ENCODE measurements at places on chromosomes 5 and 9.
A peak's percentile ranks its signal among the peaks of the same experiment; 100 is the strongest.

DNA sequence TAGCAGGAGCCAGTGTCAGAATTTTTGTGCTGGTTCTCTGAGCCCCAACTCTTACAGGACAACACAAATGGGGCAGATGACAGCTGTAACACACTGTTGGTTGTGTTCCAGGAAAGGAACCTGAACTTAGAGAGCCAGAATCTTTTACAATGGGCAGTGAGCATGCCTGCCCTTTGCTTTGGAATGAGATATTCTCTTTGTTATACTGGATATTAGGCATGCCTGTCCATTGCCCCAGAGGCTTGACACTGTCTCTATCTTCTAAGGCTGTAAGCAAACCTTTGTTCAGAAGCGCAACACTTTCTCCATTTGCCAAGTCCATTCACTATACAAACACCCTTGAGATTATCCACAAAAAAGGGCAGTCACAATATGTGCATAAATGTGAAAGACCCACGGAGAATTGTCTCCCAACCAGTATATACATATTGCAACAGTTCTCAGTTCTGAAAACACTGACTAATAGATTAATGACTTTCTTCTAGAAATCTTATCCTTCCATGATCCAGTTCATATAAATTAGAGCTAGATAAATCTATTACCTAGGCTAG, 26.3 kb upstream of the CEP120 start:
- DNase-seq, result no peak

DNA sequence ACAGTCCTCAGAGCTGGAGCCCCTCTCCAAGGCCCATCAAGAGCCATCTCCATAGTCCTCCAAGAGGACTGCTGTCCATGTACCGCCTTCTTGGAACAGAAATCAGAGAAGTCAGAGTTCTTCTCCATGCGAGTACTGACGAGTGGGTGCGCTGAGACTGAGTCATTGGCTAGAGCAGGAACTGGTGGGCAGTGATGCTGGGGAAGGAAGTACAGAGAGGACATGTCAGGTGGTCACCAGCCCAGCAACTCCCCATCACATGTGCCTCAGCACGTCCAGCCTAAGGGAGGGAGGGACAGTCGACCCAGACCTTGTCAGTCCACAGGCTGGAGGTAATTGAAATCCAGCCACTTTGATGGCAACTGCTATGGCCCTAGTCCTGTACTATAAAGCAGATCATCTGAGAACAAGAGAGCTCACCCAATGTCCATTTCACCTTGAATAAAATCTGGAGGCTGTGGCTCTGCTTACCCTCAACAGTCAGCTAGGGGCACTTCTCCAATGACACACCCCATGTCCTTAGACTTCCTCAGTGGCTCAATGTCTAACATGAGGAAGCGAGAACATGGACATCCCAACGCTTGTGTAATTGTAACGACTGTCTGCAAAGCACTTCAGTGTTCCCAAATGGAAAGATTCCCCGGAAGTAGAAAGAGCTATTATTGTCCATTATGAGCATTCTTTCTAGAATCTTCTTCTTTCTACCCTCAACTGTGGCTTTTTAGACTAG, 15.0 kb upstream of the FBP1 start:
- DNase-seq, result no peak

DNA sequence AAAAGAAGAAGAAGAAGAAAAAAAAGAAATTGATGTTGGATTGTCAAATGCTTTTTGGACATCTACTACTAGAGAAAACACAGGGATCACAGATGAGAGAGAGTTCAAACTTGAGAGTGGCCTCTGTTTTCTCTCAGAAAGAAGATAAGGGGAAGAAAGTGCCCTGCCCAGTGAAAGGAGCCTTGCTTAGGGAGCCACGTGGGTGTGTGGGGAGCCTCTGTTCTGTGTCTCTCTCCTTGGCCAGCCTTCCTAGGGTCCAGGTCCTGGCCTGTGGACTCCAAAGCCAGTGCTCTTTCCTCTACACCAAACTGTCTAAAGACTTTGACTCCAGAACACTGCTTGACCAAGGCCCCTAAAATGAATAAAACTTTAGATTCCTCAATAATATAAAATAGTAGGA, 22.0 kb upstream of the COL15A1 start:
- DNase-seq, result no peak

GRCh38 chr5:158212917-158213316, 354.0 kb upstream of the CLINT1 start:
- DNase-seq, result no peak

DNA sequence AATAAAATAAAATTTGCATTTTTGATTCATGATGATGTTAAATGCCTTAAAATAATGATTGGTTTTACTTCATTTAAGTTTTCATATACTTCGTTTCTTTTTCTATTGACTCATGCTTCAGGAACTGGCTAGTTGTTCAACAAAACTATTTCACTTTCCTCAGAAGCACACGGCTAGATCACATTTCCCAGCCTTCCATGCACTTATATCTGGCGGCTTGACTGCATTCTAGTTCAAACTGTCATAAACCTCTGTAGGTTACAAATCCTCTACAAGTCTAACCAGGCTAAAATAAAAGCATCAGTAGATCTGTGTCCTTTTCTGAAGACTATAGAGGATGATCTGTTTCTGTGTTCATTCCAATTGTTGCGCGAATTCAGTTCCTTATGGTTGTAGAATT, 46.3 kb upstream of the CNTLN start:
- no peak for DNase-seq

- no peak for DNase-seq
These were observed 72.1 kb downstream of the FEM1C start for GRCh38 chr5:115472271-115473025.

DNA sequence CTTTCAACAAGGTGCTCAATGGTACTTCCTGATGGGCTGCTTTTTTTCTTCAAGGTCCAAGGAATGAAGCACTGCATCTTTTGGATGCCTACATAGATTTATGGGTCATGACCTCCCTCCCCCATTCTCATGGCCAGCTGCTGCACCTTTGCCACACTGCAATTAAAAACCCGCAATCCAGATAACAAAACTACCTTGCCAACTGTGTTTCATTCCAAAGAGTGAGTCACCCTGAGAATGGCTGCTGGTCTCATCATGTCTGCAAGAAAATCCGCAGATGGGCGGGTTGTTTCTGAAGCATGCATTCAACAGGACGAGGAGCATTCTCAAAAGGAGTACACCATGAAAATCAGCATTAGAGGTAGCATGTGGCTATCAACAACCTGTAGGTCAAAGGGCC, 139.8 kb downstream of the ELAVL2 start:
- DNase-seq, result no peak

DNA sequence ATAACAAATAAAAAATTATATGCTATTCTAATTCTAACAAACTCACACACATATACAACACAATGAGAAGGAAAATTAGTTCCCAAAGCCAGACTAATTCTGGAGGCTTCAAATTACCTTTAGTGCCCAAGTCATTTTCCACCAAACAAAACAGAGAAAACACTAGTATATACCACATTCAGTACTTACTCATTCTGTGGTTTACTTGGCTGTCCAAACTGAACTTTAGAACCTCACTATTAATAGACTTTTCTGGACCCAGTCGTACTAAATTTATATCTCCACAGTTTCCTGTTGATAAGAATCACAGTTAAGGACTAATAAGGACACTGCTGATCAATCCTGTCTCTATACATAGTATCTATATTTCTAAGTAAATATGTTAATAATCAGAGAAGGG, 66.4 kb downstream of the SETX start:
- DNase-seq, result no peak

GRCh38 chr5:109982966-109983534, 293.3 kb downstream of the MAN2A1 start:
- DNase-seq, result no peak

DNA sequence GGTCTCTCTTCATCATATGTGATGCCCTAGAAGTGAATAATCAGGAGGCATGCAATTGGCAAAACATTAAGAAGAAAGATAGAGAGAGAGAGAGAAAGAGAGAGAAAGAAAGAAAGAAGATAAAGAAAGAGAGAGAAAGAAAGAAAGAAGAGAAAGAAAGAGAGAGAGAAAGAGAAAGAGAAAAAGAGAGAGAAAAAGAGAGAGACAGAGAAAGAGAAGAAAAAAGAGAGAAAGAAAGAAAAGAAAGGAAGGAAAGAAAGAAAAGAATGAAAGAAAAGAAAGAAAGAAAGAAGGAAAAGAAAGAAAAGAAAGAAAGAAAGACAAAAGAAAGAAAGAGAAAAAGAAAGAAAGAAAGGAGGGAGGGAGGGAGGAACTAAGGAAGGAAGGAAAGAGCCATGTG, 318.9 kb downstream of the ICE1 start:
- DNase-seq, result no peak

DNA sequence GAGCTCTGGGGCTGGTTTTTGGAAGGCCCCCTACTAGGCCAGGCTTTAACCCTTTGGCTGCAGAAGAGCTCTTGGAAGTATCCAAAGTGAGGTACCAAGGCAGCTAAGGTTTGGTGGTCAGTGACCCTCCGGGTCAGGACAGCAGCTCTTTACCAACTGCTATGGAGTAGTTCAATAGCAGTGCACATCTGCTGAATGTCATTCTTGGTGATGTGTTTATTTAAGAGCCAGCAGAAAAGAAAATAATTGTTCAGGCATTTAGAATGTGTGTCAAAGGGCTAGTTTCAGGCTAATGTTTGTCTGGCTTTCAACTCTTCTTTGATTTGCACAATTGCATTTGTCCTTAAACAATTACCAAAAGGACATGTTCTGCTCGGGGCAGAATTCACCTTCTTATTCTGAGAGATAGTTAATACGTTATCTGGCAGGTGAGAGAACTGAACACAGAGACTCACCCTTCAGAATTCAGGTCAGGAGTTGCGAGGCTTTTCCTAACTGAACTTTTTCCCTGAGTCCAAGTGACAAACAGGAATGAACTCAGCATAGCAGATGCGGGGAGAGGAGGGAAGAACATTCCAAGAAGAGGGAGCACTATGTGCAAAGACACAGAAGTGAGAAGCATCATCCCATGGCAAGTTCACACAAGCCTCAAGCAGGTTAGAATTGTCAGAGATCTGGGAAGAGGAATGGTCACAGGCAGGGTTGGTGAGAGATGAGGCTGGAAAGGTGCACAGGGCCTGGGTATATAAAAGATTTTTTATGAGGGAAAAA, 556.7 kb upstream of the TLE4 start:
- no peak for DNase-seq

DNA sequence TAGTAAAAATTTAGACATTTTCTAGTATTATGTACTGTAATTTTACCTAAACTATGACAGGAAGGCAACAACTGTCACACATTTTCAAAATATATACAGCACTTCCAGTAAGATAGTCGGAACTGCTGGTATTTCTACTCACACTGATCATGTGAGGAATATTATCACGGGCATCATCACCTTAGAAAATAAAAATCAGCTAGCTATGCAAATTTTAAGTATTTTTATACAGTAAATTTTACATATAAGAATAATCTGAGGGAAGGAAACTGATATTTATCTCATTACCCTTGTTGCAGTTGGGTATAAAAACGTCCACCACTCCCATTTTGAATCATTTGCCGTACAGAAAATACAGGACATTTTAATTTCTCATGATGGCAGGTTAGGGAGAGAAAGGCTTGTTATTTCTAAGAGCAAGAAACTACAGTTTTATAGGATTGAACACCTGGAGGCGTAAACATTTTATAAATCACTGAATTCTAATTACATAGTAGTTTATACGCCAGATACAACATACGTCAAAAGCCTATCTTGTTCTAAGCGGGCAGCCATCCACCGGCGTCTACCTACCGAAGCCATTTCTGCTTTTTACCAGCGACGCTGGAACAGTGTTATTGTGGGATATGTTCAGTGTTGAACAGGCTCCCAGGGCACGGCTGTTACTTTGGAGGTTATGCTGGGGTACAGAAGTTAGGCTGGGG, 729 bp upstream of the TNPO1 start:
- no peak for DNase-seq

DNA sequence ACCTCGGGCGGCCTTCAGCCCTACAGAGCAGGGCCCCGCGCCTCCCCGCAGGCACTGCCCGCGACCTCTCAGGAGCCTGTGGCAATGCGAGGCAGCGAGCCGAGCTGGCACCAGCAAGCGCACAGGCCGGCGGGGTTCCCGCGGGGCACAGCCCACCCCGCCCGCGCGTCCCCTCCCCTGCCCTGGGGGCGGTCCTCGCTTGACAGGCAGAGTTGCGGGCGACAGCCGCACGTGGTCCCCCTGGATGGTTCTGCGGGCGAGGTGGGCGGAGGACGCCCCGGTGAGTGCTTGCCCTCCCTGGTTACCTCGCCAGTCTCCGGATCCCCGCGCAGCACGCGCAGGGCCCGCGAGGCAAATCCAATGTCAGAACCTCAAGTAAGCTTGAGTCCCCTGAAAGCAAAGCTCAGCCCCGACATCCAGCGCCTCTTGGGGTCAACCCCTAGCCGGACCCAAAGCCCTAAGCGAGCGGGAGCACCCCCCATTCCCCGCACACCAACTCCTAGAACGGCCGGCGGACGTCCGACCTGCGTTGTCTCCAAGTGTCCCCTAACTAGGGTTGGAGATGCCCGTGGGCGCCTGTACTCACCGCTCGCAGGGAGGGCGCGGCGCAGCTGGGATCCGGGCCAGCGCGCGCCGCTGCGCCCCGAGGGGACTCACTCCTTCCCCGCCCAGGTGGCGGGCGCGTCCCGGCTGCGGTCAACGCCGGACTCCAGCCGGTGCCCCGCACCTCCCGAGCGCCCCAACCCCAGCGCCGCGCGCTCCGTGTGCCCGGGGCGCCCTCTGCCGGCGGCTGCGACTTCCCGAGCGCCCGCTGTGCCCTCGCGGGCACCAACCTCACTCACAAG, at the start of gene DRD1:
DRD1 (minus strand) TSS at position 123 of the 845 bp plus-strand sequence. CDS start 1,083 bp downstream, outside the sequence.
- DNase-seq, result peak; percentile 74

DNA sequence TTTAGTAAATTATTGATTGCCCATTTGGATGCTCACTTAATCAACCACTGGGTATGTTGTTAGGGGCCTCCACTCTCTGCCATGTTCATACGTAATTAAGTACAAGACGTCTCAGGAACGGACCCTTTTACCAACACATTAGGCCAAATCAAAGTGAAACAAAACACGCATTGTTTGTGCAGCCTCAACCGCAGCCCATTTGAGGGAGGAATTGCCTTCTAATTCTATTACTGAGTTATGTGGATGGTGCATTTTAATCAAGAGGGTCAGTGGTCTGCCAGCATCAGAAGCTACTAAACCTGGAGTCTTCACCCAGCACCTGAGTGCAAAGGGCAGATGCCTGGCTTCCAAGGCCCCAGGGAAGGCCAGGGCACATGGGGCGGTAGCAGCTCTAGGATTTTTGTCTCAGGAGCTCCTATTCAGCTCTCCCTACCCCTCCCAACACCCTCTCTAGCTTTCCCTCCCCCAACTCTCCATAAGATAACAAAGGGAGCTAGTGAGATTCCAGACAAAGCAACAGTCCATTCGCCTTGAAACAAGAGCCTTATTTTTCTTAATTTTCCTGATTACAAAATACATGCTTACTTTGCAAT, 7.9 kb upstream of the MED27 start:
- no peak for DNase-seq

DNA sequence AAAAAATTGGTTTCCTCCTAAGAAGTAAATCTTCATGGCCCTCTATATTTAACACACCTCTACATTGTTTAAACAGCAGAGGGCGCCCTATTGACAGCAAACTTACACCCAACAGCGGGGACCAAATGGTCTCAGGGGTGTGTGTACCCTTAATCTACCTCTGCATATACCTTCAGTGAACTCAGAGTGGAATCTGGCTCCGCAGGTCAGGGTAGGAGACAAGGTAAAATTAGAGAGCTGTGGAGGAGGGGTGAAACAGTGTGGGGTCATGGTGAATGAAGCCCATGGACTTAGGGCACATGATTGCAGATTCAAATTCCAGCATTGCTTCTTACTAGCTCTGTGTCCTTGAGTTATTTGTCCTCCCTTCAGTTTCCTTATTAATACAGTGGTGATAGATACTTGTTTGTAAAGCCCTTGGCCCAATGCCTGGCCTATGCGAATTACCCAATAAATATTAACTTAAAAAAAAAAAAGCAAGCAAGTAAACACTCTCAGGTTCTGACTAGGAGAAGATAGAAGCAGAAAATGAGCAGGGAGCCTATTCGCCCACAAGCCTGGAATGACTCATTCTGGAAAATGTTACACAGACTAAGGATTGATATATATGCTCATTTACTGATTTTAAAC, 122.9 kb downstream of the CAVIN4 start:
- DNase-seq, result no peak

Data from type B pancreatic cell (in vitro differentiated cells).